ENCODE measurements at places on chromosomes 11 and 22.

DNA sequence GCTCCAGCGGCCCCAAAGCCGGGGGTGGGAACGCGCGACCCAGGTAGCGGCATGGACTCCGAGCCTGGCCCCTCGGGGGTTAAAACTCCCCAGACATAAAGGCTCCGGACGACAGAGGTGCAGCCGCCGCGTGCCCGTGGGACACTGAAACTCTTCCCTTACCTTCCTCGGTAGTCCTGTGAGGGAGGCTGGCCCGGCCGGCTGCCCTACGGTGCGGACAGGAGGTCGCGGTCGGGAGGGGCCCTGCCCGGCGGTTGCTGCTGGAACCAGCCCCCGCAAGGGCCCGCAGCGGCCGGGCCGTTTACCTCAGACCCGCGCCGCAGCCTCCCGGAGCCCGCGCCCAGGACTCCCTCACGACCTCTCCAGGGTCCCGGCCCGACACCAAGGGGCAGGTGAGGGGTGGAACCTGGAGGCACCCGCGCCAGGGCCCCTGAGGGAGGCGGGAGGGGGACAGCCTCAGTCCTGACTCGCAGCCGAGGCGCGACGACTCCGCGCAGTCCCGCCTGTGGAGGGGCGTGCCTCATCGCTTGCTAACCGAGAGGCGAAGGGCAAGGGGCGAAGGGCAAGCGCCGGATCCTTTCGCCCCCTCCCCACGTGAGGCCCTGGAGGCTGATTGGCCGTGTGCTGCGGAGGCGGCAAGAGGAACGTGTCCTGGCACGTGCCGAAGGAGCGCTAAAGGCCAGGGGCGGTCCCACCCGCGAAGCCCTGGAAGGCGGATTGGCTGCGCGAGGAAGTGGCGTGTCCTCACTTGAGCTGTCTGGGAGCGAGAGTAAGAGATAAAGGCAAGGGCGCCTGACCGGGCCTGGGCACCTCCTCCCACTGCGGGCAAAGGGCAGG lies at the start of gene UPB1:
TSS of gene UPB1 (plus strand) at position 805 of the 837 bp plus-strand sequence. CDS start 72 bp downstream, outside the sequence.
- no peak for DNase-seq

DNA sequence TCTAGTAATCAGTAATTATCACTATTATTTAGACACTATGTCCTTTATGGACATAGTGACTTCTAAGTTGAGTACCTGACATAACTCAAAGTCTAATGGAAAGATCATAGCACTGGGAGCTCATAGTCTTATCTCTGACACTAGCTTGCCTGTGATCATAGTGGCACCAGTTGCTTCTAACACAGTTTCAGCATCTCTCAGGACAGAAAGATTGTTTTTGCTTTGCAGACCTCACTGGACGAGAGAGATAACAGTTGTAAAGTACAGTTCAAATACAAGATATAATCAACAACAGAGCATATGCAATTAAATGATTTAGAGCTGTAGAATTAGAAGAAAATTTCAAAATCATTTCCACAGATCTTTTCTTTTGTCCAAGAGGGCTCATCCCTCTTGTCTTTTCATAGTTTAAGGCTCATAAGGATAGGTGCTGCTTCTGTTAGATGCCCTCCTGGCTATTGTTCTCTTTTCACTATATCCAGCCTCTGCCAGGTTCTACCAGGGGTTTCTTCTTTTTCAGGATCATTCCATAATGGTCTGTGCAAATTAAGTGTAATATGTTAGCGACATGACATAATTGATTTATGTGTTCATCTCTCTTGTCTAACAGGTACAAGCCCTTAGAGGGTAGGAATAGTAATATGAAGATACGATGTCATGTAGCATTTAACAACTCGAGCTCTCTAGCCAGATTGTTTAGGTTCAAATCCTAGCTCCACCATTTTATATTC lies 1175.4 kb upstream of the TENM4 start:
- no peak for DNase-seq

DNA sequence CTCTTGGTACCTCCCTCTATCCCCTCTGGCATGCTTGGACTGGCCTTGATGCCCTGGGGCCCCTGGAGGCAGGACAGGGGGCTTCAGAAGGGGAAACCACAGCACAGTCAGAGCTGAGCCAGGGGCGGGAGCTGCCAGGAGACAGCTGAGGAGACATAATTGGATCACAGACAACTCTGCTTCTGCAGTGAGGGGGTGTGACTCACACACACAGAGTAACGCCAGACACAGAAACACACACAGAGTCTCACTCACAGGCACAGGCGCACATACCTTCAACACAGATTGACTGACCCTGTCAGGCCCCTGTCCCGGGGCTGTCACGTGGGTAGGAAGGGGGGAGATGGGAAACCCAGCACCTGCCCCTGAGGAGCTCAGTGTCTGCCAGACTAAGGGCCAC lies 20.6 kb downstream of the STARD10 start:
- DNase-seq: no peak

DNA sequence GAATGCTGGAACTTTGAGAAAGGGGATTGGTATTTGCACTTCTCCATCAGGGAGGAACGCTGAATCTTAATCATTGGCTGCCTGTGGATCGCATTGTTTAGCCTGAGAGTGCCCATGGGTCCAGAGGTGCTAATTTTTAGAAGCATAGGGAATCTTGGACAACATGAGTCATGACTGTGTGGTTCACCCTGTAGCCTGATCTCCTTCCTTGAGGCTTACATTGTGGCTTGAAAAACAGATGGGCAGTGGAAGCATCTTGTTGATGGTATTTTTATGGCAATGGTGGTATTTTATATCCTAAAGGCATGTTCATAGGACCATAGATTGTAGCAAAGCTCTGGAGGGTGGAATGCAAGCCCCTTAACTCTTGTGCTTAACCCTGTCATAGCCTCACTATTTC lies 99.2 kb upstream of the DBX1 start:
- DNase-seq: no peak

DNA sequence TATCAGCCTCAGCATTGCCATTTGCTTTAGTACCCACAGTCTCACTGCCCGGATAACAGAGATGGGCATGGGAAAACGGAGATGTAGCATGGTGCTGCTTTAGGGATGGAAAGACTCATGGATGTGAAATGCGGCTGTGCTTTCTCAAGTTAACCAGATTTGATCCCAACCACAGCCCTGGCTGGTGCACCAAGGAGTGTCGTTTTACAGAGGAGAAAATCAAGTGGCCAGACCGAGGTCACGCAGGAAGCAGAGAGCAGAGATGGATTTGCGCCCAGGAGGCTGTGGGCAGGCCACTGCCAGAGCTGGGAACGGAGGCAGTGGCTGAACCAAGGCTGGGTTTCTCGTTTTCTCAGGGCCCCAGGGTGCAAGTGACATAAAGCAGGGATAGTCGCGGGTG lies 9.0 kb downstream of the MB start:
- DNase-seq: no peak

GRCh38 chr22:40238425-40239344 lies 61.0 kb downstream of the TNRC6B start:
- no peak for DNase-seq

GRCh38 chr11:78985663-78986062 lies 411.0 kb upstream of the NARS2 start:
- DNase-seq: no peak

DNA sequence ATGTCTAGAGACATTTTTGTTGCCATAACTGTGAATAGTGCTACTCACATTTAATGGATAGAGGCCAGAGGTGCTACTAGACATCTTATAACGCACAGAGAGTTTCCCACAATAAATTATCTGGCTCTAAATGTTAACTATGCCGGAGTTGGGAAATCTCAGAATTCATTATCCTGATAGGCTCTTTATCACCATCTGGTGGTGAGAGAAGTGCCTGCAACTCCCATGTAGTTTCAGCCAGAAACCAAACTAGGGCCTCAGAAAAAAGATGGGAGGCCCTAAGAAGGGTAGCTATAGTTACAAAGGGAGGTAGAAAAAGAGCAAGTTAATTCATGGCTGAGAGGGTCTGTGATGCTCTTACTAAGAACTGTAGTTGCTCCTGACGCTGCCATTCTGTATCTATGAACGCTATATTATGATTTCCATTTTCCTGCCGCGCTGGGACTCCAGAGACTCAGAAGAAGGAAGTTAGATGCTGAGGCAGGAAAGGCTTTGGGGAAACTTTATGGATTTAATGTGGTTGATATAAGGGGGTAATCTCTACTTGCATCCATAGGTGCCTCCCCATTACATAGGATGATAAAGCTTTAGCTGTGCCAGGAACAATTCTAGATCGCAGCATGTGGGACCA lies 22.9 kb upstream of the MRPL17 start:
- DNase-seq: no peak

DNA sequence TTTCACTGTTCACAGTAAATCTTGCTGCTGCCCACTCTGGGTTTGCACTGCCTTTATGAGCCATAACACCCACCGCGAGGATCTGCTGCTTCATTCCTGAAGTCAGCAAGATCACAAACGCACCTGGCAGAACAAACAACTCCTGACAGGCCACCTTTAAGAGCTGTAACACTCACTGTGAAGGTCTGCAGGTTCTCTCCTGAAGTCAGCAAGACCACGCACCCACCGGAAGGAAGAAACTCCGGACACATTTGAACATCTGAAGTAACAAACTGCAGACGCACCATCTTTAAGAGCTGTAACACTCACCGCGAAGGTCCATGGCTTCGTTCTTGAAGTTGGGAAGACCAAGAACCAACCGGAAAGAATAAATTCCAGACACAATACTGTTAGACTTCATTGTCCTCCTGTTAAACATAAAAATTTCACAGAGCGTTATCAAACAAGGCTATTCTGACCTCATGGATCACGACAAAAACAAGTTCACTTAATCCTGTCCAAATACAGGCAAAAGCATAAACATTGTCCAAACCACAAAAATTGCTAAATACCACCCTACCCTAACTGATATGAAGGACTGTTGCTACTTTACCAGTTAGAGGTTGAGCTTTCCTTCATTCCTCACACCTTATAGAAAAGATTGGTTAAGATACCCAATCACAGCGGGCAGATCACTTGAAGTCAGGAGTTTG lies 3.0 kb upstream of the CCDC117 start:
- DNase-seq: no peak

- DNase-seq: no peak
Measured at GRCh38 chr11:67372993-67373647, at the start of gene CLCF1. TSS of gene CLCF1 (minus strand) at chr11:67373598. CDS start at chr11:67373539, 59 bp downstream.

GRCh38 chr22:41968601-41969000 lies 642 bp upstream of the SEPTIN3 start:
- no peak for DNase-seq

Measured in stimulated activated CD8-positive, alpha-beta memory T cell treated with anti-CD3 and anti-CD28 coated beads, Interleukin-7, amount 100 ng/mL, for 24 hours (primary cell).